ENCODE measurements at places on chromosomes 1 and 21. TPM values are rescaled to one million over a fixed set of nuclear protein-coding genes. Genes with fewer than 3 reads are reported as not detected.

DNA sequence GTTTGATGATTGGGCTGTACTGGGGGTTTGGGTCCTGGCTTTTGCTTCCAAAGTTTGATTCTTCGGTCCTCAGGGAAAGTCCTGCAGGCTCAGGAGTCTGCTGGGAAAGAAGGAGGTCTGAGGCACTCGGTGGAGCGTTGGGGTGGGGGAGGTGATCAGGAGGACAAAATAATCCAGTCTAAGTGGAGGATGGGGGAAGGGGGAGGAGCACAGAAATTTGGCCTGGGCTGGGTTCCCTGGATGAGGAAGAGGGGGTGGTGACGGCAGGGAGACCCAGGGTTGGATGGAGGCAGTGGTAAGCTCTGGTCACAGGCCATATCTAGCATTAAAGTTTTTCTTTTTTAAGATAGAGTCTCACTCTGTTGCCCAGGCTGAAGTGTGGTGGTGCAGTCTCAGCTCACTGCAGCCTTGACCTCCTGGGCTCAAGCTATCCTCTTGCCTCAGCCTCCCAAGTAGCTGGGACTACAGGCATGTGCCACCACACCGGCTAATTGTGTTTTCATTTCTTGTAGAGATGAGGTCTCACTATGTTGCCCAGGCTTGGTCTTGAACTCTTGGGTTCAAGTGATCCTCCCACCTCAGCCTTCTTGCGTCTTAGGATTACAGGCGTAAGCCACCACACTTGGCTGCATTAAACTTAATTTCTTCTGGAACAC lies 6.8 kb downstream of the SH2D2A start:
- DNase-seq, result no peak

ERVH48-1 gene
- total RNA-seq, result not detected

C8B gene
- not detected for total RNA-seq

LRRC53 gene
- total RNA-seq, result not detected

PLPP3 gene
- total RNA-seq, result 25.7 TPM

GRCh38 chr1:181554465-181554864 lies 71.1 kb downstream of the CACNA1E start:
- no peak for DNase-seq

DNA sequence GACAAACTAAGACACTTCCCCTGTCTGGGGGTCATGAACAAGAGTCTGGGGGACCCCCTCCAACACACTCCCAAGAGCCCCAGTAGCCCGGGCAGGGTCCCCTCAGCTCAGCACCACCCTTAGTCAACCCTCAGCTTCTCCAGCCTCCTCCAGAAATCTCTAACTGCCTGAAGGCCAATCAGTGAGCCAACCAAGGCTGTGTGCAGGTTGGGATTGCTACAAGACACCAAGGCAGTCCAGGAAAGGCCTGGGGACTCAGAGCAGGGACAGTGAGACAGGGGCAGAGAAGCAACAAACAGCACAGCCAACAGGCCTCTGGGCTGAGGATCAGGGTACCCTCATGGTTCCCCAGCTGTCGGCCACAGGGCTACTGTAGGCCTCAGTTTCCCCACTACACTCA lies 13.3 kb downstream of the SMIM12 start:
- no peak for DNase-seq

DNA sequence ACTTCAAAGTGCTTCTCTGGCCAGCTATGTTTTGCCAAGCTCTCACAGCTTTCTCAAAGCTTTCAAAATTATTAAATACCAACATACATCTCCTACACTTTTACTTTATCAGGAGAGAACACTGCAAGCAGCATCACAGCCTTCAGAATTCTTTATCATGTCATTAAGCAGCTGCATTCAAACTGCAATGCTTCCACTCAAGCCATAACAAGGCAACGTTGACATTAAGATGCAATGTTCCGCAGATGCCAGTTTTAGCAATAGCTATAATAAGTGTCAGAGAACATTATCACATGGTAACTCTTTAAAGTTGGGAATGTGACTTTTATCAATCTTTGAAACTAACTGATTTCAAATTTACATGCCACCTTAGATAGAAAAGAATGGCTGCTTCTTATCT lies 91.9 kb downstream of the LRRC53 start:
- DNase-seq, result no peak

DNA sequence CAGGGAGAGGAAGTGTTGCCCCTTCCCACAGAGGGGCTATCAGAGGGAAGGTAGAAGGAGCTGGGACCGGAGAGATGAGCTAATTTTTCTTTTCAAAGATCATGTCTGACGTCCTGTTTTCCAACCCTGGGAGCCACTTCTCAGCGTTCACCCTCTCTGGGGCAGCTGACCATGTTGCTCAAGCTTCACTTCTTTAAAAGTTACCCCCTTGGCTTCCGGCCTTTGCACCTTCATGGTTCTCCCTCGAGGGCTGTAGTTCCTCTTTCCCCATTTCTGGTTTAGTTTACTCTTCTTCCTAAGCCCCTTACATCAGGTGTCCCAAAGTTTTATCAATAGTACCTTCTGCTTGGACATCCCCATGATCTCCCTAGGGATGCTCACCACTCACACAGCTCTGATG lies 23.8 kb upstream of the CSF1 start:
- no peak for DNase-seq

- no peak for DNase-seq
Measured at GRCh38 chr21:23218667-23219066, 2220.5 kb downstream of the NCAM2 start.

DNA sequence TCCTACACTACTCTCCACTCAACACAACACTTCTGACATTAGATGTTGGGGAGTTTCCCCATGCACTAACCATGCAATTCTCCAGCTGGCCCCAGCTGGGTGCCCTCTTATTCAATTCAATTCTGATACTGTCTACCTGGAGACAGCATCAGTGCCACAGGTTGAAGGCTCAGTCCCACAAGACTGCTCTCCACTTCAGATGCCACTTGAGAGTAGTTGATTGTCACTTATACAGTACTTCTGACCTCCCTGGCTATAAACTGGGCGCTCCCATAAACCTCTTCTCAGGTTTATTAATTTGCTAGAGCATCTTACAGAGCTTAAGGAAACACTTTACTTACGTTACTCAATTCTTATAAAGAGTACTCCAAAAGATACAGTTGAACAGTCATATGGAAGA lies 442.3 kb downstream of the LRRIQ3 start:
- DNase-seq, result no peak
